Activated CD4-positive, alpha-beta T cell treated with anti-CD3 and anti-CD28 coated beads, Interleukin-10, Interleukin-2, amounts not matched to agents 100 ng/mL and 50 ng/mL, durations not matched to agents 16 hours and 8 hours (primary cell): ENCODE measurements at places on chromosomes 4 and X.
A peak's percentile ranks its signal among the peaks of the same experiment; 100 is the strongest.

DNA sequence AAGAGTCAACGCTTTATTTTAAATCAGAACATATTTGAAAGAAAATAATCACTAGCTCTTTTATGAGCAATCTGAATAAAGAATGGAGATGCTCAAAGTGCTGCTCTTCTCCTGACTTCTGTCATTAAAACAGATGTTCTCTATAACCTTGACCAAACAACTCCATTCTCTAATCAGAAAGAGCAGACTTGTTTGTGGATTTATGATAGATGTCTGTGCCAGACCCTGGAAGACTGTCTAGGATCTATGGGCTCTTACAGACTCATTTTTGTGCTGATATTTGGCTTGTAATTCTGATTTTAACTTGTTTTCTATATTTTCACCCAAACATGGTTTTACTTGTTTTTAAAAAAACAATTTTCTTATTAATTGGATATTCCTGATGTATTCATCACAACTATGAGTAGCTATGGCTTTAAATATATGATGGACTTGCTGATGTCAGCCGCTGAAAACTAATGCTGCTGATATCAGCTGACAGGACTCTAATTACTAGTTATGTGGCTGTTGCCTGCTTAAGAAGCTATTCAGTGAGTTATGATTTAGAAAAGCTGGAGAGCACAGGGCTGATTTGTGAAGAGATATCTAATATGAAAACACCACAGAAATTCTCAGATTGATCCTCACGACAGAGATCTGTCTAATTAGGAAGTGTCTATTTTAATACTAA lies 31.6 kb upstream of the MAML3 start:
- DNase-seq: no peak

GRCh38 chrX:19661961-19662360 lies 146.7 kb upstream of the MAP3K15 start:
- no peak for DNase-seq

GRCh38 chr4:153465140-153465539 lies 1.0 kb upstream of the TMEM131L start:
- DNase-seq: no peak

DNA sequence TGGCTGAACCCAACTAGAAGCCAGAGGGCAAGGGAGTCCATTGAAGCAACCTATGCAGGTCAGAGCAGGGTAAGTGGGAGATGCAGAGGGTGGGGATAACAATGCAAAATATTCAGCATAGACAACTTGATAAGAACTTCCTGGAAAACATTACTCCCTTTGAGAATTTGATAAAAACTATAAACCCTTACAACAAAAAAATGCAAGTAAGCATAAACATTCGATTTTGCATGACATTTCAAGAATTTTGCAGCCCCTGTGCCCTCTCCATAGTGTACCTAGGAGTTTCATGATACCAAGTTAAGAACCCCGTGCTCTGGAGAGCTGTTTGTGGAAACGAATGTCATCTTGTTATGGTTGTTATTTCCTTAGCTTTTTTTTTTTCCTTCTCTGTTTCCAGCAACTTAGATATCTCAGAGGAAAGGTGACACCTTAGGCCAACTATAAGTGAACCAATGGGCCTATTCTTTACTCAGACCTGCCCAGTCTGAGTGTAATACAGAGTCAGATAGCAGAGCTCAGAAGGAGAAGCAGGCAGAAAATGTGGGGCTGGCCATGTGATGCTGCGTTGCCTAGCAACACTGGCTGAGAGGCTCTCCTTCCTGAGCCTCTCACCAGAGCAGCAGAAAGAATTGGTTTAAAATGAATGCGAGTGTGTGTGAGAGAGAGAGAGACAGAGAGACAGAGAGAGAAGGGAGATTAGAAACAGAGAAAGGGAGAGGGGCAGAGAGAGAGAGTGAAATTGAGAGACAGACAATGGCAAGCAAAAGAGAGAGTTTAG lies 36.7 kb upstream of the GABRQ start:
- DNase-seq: no peak

GRCh38 chrX:112056886-112057285 lies 25.7 kb downstream of the TRPC5 start:
- DNase-seq: no peak

DNA sequence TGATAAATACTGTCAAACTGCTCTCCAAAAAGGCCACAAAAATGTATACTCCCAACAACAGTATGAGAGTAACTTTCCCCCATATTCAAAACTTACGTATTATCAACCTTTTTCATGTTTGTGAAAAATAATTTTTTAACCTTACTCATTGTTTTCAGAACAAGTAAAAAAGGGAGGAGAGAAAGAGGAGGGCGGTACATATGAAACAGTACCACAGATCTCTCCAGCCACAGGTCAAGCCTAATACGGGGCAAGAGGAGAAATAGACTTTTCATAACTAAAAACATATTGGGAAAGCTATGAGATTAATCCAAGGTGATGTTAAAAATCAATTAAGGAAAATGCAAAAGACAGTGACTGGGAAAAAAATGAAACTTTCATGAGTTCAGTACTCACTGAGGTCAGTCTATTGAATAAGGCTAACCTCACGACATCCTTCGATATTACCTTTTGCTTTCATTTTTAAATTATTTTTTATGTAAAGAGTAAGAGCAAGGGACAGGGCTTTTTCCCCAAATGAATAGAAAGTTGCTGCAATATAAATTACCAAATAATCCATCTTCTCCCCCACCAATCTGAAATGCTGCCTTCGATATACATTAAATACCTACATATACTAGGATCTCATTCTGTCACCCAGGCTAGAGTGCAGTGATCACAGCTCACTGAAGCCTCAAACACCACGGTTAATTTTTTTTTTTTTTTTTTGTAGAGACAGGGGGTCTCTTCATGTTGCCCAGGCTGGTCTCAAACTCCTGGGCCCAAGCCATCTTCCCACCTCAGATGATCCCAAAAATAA lies 25.3 kb downstream of the FBXW7 start:
- DNase-seq: no peak

GRCh38 chr4:20391198-20391597 lies 139.5 kb downstream of the SLIT2 start:
- DNase-seq: no peak

GRCh38 chr4:1216869-1217294 lies 32.0 kb downstream of the CTBP1 start:
- DNase-seq: peak; percentile 82

GRCh38 chrX:136622568-136622967 lies 25.4 kb upstream of the CD40LG start:
- no peak for DNase-seq

GRCh38 chrX:47751670-47752069 lies 85.0 kb upstream of the ZNF81 start:
- DNase-seq: peak; percentile 55

DNA sequence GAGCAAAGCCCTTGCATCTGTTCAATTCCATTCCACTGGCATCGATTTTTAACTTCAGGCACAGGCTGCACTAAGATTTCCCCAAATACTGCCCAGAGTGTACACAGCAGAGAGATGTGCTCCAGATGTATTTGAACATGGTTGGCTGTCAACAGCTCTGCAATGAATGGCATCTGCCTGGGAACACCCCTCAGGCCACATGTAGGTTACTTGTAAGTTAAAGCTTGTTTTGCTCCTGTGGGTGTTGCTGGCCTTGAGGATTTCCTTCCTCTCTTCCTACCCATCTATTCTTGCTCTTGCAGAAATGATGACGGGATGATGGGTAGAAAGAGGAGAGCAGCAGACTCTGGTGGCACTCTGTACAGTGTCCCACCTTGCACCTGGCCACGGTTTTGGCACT lies 69.3 kb upstream of the HELT start:
- no peak for DNase-seq

- no peak for DNase-seq
Observed at GRCh38 chrX:74788545-74789086, 136.6 kb downstream of the NEXMIF start.

DNA sequence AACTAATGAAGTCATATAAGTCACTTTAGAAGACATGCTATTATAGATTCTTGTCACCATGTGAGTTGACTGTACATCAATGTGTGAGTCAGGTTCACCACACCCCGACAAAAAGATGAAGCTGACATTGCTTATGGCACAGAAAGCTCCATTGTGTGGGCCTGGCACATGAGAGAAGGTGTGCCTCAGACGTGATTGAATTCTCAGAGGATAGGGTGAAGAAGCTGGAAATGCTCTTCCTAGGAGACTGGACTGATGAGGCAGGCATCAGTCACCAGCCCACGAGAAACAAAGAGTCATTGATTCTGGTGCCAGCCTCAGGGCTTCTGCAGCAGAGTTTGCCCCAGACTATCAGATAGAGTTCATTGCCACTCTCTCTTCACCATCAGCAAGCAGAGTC lies 35.9 kb upstream of the LRAT start:
- DNase-seq: no peak

DNA sequence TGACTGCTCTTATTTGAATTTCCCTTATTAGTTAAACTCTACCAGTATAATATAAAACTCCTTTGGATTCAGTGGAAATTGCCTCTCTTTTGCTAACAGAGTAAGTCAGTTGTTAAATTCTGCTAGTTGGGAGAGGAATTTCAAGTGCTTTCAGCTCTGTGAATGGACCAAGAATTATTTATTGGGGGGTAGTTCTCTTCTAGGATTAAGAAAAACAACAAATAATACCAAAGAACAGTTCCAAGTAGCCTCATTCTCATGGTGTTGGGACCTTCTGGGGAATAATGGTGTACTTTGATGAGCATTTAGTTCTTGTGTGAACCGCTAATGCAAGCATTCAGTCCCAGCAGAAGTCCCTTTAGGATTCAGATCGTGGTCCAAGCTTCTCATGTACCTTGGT lies 11.6 kb downstream of the SPARCL1 start:
- no peak for DNase-seq

- DNase-seq: no peak
Observed at GRCh38 chrX:149712831-149713230, 971 bp downstream of the MAGEA11 start.

GRCh38 chrX:41665686-41666085 lies 23.1 kb upstream of the GPR34 start:
- peak; percentile 20 for DNase-seq

- DNase-seq: peak; percentile 27
Observed at GRCh38 chr4:152501846-152502536, 33.9 kb downstream of the FBXW7 start.

- no peak for DNase-seq
Observed at GRCh38 chr4:8861576-8862295, 9.9 kb downstream of the HMX1 start.

GRCh38 chr4:29972121-29972520 lies 748.0 kb upstream of the PCDH7 start:
- no peak for DNase-seq

GRCh38 chrX:146707781-146708180 lies 101.8 kb upstream of the CXorf51B start:
- DNase-seq: no peak

DNA sequence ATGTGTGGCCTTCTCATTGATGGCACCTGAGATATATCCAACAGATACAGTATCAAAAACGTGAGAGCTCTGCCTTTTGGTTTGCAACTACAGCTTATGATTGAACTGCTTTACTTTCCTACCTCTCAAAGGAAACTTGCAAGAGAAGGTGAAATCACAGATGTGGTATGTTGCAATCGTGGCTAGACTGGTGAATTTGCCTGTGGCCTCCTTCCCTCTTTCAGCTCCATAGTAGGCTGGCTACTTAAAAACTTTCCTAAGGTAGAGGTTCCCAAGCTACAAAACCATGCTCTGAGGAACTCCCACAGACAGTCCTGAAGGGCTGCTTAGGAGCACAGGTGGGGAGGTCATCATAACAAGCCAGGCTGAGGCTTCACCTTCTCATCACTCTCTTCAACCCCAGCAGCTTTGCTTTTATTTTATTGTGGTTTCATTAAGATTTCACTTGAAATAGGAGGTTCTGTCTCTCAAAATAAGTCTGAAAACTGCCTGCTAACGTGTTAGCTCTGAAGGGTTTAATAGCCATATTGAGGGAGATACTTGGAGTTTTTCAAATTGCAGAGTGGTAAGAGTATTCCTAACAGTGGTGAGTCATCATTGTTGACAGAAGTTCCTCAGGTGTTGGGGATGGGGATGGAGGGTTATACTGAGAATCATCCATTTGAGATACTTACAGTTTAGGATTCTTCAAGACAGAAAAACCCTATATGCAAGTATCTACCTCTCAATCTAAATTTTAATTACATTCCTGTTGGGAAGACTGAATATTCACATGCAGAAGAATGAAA lies 93.5 kb upstream of the UCP1 start:
- no peak for DNase-seq

- DNase-seq: no peak
Observed at GRCh38 chr4:81745050-81745449, 273.3 kb upstream of the RASGEF1B start.

- DNase-seq: no peak
Observed at GRCh38 chrX:3252744-3253143, 93.7 kb downstream of the MXRA5 start.

GRCh38 chr4:188296331-188296730 lies 157.1 kb downstream of the TRIML1 start:
- no peak for DNase-seq

GRCh38 chrX:30275498-30275897 lies 28.6 kb downstream of the MAGEB1 start:
- DNase-seq: no peak

- peak; percentile 0 for DNase-seq
Observed at GRCh38 chr4:126799971-126800574, 832.7 kb upstream of the INTU start.

DNA sequence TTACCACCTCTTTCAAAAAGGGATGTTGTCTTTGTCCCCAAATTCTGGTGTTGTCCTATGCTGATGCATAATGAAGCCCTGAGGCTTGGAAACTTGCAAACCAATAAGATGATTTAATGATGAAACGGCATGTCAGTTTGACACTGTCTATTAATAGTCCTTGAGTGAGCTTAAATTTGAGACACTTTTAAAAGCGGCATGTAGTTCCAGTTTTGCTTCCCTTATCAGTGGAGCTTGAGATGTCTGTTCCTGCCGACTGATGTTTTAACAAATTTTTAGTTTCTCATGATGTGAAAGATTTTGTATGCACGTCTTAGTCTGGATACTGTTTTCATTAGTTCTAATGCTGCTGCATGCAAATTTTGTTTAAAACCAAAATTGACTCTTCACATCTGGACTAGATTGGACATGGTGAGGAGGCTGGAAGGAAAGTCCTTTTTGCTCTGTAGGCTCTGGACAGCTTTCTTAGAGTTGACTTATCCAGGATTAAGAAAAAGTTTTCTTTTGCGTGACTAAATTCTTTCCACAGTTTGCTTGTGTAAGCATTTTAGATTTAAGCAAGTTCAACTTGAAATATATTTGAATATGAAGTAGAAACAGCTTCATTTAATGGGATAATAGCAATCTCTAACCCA lies 11.7 kb downstream of the C1GALT1C1 start:
- DNase-seq: no peak

DNA sequence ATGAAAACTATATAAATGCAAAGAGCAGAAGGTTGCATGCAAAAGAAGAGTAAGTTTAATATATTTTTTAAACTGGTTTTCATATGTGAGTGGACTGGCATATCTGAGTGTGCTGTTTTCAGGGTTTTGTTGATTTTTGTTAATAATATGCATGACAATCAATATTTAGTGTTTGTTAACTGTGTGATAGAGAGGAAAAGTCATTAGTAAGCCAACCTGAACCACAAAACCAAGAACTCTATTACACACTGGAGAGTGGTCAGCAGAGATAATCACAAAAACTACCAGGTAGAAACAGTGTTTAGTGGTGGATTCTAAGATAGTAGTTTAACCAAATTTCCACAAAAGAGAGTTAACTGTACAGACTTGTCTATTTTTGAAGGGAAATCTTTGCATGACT lies 396.9 kb downstream of the GASK1B start:
- DNase-seq: no peak

- no peak for DNase-seq
Observed at GRCh38 chr4:85964298-85964697, 395.6 kb downstream of the MAPK10 start.

GRCh38 chr4:70623323-70623722 lies 5.2 kb upstream of the ENAM start:
- DNase-seq: no peak

GRCh38 chr4:84944947-84945346 lies 21.5 kb downstream of the WDFY3 start:
- no peak for DNase-seq
